MCF 10A (cell line): ENCODE measurements at places on chromosomes 7 and 10.

DNA sequence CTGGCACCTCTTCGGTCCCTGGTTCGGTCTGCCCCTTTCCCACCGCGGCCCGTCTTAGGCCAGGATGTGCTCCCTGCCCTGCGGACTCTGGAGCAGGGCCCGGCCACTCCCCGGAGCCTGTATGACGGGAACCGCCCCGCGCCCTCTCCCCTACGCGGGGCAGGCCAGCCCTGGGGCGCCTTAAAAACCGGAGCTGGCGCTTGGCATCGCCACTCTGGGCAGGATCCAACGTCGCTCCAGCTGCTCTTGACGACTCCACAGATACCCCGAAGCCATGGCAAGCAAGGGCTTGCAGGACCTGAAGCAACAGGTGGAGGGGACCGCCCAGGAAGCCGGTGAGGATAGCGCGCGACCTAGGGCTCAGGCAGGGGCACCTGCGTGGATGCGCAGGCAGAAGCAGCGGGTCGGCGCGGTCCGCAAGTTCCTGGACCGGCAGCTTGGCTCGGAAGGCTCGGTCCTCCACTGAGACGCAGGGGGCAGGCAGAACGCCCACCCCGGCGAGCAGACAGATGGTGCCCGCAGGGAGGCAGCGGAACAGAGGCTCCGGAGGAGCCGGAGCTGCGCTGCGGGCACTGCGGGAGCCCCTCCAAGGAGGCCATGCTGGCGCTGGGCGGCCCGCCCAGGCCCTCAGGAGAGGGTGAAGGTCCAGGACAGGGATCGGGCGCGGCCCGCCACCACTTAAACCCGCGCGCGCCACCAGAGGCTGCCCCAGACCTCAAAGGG lies at the start of gene ADIRF:
Gene ADIRF, plus strand, starts transcription at position 212 of the 723 bp plus-strand sequence. Its CDS starts 63 bp downstream, at position 275.
- H3K4me3 ChIP-seq: peak within 1 kb of the TSS; percentile 77
- DNase-seq: peak; percentile 92
- no peaks in the 10 kb centered on the region for H3K27me3 ChIP-seq
- peaks cover 5% of the 10 kb centered on the region for H3K36me3 ChIP-seq
- H3K27ac ChIP-seq: peak within 1 kb of the TSS; percentile 81

DNA sequence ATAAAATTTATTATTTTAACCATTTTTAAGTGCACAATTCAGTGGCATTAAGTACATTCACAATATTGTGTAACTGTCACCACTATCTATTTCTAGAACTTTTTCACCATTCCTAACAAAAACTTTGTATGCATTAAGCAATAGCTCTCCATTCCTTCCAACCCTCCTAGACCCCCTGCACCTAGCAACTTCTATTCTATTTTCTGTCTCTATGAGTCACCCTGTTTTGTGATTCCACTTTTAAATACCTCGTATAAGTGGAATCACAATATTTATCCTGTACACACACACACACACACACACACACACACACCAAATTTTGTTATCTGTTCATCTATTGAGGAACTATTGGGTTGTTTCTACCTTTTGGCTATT lies 89.2 kb downstream of the ARID5B start:
- DNase-seq: no peak
- peaks cover 41% of the 10 kb centered on the region for H3K4me1 ChIP-seq
- H3K27me3 ChIP-seq: no peaks in the 10 kb centered on the region
- H3K36me3 ChIP-seq: peaks cover 5% of the 10 kb centered on the region

DNA sequence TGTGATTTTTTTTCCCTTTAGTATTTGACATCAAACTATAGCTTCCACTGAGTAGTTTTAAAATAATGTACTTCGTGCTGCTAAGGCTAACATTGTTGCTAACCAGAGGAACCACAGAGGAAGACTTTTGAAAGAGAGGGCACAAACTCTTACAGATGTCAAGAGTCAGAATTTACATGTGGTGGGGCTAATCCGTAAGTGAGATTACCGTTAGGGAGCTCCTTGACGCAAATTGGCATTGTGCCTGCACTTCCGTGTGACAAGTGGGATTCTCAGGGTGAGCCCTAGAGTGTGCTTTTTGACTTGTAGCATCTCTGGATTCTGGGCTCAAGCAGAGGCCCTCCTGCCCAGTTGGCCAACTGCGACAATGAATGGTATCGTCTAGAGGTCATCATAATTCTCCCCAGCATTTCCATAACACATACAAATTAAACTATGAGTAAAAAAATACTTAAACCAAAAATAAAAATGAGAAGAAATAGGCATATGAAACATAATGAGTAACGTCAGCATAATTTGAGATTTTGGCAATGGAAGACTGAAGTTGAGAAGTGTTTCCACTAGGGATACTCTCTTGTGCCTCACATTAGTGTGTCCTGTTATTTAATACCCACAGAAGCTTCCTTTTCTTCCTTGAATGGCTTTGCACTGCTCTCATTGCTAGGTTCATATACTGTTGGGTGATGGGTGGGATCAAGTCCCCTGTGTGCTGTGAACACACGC lies 164.0 kb downstream of the SDK1 start:
- no peak overlapping the region for H3K27ac ChIP-seq
- no peak for DNase-seq
- H3K4me3 ChIP-seq: no peak overlapping the region
- no peaks in the 10 kb centered on the region for H3K27me3 ChIP-seq
- H3K4me1 ChIP-seq: no peaks in the 10 kb centered on the region

- H3K4me1 ChIP-seq: peaks cover 15% of the 10 kb centered on the region
- no peak overlapping the region for H3K27ac ChIP-seq
- H3K27me3 ChIP-seq: no peaks in the 10 kb centered on the region
- no peak overlapping the region for H3K4me3 ChIP-seq
Measured at GRCh38 chr10:27622596-27622995, 118.5 kb downstream of the RAB18 start.

- no peak overlapping the region for H3K4me3 ChIP-seq
- DNase-seq: peak; percentile 54
- H3K4me1 ChIP-seq: peaks cover 6% of the 10 kb centered on the region
Measured at GRCh38 chr7:35630024-35630972, 64.6 kb downstream of the HERPUD2 start.

- no peaks in the 10 kb centered on the region for H3K27me3 ChIP-seq
- no peaks in the 10 kb centered on the region for H3K4me1 ChIP-seq
- H3K27ac ChIP-seq: no peak overlapping the region
- peaks cover 16% of the 10 kb centered on the region for H3K36me3 ChIP-seq
Measured at GRCh38 chr10:70106958-70107791, 25.4 kb downstream of the AIFM2 start.

- H3K4me3 ChIP-seq: no peak overlapping the region
- DNase-seq: no peak
- H3K4me1 ChIP-seq: no peaks in the 10 kb centered on the region
- H3K36me3 ChIP-seq: peaks cover 6% of the 10 kb centered on the region
- no peaks in the 10 kb centered on the region for H3K27me3 ChIP-seq
Measured at GRCh38 chr7:140899883-140900282, 24.8 kb downstream of the BRAF start.

- H3K36me3 ChIP-seq: no peaks in the 10 kb centered on the region
Measured at GRCh38 chr7:154649434-154649833, 353.5 kb downstream of the PAXIP1 start.

GRCh38 chr10:14439451-14440259 lies 108.9 kb upstream of the FRMD4A start:
- no peaks in the 10 kb centered on the region for H3K4me1 ChIP-seq
- no peak for DNase-seq
- no peaks in the 10 kb centered on the region for H3K36me3 ChIP-seq
- no peak overlapping the region for H3K4me3 ChIP-seq
- H3K27ac ChIP-seq: no peak overlapping the region
- H3K27me3 ChIP-seq: no peaks in the 10 kb centered on the region

DNA sequence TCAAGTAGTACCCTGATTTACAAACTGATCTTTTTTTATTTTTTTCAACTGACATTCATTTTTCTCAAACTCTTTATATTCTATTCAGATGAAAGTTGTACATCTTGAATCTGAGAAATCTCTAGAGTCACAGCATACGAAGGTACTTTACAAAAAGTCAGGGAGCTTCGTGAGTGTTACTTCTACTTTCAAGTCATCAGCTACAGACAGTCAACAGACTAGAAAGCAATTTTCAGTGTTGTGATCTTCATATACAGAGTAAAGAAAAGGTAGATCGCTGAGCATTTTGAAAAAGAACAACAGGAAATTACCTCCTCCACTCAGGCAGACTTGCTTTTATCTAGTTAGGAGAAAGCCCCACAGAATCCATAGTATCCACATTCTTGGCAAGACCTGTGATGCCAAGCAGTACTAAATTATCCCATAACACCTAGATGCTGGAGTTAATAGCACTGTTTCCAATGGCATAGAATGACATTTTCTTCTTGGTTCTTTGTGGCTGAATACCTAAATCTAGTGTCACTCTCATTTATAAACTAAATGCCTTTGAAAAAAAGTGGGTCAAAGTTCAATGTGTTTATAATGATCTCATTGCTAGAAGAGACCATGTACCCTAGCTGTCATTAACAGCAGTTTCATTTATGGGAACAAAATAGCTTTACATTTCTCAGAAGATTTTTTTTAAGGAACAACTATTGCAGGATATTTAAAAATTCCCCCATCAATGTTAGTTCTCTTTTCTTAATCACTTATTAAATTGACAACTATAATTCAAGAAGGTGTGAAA lies 12.0 kb upstream of the ZNF800 start:
- H3K4me1 ChIP-seq: no peaks in the 10 kb centered on the region
- DNase-seq: no peak
- peaks cover 66% of the 10 kb centered on the region for H3K27me3 ChIP-seq

- H3K4me3 ChIP-seq: no peak overlapping the region
- H3K4me1 ChIP-seq: peaks cover 18% of the 10 kb centered on the region
- peaks cover 7% of the 10 kb centered on the region for H3K36me3 ChIP-seq
- H3K27me3 ChIP-seq: no peaks in the 10 kb centered on the region
- no peak for DNase-seq
Measured at GRCh38 chr7:155583636-155584035, 37.3 kb upstream of the CNPY1 start.
